ENCODE measurements at places on chromosomes 2 and 18.

DNA sequence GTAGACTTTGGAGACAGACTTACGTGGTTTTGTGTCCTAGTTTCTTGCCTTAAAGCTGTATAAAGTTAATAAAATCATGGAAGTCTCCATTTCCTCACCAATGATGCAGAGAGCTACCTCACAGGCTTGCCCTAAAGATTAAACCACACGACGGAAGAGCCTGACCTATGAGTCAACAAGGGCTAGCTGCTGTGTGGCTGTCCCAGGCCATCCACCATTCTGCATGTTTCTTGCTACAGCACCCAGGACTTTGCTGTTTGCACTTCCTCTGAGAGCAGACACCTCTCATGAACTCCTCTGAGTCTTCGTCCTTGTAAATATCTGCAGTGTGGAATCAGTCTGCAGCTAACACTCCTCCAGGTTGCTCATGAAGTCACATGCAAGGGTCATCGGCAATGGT, 160.0 kb upstream of the TRIB2 start:
- DNase-seq = no peak

GRCh38 chr2:152093464-152093863, 5.4 kb downstream of the CACNB4 start:
- no peak for DNase-seq

DNA sequence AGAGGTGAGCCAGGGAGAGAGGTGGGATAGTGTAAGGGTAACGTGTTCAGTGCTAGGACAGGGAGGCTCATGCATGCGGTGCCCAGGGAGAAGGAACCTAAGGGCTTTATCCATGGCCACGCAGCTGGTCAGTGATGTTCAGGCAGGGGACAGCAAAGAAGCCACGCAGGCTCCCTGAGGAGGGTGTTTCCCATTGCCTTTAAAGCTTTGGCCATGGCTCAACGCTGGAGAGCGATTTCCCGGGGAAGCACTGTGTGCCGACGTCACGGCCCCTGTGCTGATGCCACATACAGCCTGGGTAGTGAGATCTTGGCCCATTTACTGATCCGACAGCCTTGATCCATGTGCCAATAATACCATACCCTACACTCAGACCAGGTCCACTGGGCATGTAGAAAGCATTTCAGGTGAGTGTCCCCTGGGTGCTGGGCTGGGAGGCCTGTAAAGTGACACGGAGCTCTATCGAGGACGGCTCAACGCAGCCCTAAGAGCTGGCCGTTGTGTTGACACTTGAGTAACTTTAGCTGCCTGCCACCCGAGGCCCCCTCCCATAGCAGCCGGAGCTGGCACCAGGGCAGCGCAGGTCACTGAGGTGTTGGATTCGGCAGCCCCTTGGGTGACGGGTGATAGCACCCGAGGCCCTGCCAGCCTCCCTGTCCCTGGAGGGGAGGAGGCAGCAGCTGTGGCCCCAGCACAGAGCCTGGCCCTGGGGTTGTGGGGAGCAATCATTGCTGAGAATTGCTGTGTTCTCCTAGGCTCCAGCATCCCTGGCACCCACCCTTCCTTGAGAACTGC, 41.4 kb downstream of the PDIA6 start:
- no peak for DNase-seq

DNA sequence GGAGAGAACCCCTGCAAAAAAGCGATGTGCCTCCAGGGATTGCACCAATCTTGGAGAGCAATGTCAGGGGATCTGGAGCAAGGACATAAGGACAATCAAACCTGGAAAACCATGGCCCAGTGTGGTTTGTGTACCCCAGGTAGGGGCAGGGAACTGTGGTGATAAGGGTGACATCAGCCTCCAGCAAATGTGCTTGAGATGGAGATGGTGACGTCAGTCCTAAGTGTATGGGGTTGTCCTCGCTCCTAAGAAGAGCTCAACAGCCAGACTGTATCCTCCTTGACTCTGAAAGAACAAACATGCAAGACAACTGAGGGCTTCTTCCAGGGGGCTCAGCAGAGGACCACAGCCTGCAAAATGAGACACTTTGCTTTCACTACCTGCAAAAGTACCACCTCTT, 71.4 kb downstream of the FTCDNL1 start:
- no peak for DNase-seq

GRCh38 chr2:215982465-215982875, 30.9 kb downstream of the MREG start:
- DNase-seq = peak; percentile 21

GRCh38 chr2:53820048-53820447, 33.2 kb downstream of the ERLEC1 start:
- DNase-seq = no peak

DNA sequence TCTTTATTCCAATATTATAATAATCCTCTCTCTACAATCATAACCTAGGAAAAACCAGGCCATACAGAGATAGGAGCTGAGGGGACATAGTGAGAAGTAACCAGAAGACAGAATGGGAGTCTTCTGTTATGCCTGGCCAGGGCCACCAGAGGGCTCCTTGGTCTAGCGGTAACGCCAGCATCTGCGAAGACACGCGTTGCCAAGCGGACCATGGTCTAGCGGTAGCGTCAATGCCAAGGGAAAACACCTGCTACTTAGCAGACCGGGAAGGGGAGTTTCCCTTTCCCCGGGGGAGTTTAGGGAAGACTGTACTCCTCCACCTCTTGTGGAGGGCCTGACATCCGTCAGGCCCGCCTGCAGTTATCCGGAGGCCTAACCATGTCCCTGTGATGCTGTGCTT, 36.6 kb downstream of the ARL6IP6 start:
- no peak for DNase-seq

DNA sequence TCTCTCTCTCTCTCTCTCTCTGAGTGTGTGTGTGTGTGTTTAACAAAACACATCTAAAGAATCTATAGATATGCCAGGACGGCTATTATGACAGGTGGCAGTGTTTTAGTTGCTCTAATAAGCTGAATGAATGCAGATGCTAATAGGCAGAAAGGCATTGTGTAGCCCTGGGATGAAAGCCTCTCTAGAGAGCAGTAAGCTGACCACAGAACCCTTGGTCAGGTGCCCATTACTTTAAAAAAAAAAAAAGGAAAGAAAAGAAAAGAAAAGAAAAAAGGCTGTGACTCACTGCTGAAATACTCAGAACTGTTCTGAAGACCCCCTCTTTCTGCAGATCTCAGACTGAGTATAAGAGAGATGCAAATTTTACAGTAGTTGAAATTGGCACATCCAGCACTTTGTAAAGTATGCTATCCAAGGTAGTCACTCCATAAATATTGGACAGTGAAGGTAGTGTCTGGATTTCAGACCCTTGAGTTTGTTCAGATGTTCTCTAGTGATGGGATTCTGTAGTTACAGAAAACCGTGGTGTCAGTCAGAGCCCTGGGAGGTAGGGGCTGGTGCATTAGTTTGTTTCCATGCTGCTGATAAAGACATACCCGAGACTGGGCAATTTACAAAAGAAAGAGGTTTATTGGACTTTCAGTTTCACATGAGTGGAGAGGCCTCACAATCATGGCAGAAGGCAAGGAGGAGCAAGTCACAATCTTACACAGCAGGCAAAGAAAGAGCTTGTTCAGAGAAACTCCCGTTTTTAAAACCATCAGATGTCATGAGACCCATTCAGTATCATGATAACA, 30.9 kb downstream of the OSBPL6 start:
- no peak for DNase-seq

- no peak for DNase-seq
Measured at GRCh38 chr2:144382849-144383248, 137.1 kb downstream of the ZEB2 start.

- no peak for DNase-seq
Measured at GRCh38 chr2:62014102-62014501, 108.6 kb downstream of the COMMD1 start.

- DNase-seq = no peak
Measured at GRCh38 chr2:211957799-211958198, 580.8 kb downstream of the ERBB4 start.

DNA sequence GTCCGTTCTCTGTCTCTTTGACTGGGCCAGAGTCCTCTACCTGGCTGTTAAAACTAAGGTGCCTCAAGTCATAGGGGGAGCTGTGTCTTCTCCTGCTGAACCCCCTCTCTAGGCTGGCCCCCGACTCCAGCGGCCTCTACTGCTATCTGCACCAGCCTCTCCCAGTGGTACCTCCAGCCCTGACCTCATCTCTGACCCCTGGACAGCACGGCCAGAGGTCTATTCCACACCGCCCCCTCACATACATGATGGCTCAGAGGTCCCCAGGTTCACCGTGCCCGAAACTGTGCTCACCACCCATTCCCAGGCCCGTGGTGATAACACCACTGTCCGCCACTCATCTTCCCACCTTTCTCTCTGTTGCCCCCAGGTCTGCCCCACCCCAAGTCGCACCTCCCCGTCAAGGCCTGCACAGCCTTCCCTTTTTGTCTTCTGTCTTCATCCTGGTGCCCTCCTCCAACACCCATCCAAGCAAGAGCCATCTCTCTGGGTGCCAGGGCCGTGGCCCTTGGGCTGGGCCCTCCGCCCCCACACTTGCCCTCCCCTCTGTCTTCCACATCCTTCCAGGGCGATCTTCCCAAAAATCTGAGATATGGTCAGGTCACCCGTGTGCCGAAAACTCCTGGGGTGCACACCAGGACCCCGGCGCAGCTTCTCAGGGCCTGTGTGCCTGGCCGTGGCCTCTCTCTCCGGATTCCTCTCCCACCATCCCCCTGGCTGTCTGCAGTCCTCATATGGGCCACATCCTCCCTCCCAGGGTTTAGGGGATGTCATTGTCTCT, 134.4 kb upstream of the ID2 start:
- no peak for DNase-seq

DNA sequence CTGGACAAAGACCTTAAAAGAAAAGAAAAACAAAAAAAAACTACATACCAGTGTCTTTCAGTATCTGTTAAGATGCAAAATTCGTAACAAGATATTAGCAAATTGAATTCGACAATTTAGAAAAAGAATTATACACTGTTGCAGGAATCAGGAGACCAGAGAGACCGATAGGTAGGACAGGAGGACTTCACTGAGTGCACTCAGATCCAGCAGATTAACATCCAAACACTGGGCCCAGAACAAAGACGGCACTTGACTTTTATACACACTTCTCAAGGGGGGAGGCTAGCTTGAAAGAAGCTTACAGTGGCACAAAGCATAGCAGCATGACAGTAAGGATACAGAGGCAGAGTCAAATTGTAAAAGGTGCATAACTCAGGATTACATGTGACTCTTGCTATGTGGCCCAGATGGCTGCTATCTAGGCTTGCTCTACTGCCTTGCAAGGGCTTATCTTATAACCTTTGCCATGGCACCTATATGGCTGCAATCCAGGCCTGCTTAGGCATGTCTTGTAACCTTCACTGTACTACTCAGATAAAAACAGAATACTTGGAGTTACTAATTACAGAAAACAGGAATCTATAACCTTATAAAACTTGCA, 507.3 kb upstream of the LRRTM4 start:
- DNase-seq = no peak

DNA sequence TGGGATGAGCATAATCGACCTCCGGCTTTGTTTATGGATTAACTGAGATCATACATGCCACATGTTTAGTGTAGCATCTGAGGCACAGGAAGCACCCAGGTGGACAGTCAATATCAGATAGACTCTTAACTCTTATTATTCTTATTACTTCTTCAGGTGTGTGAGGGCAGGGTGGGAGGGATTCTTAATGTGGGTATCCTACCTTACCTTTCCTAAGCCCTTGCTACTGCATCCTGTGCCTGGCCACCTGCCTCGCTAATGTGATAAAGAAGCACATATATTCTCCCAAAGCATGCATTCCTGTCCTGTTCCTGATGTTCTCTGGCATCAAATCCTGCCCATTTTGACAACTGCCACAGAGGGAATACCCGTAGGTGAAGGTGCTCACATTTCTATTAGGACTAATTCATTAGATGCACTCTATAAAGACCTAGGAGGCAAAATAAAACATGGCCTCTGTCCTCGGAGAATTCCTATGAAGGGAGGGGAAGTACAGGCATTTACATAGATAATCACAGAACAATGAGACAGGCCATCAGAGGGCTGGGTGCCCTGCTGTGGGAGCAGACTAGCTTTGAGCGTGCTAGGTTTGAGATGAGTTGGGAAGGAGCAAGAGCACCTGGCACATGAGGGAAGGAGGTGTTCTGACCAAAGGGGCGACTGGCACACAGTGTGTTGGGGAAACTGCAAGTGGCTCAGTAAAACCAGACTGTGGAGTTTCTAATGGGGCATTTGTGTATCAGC, 19.5 kb upstream of the CELF4 start:
- no peak for DNase-seq

GRCh38 chr2:11013196-11013595, 101.5 kb downstream of the KCNF1 start:
- no peak for DNase-seq

DNA sequence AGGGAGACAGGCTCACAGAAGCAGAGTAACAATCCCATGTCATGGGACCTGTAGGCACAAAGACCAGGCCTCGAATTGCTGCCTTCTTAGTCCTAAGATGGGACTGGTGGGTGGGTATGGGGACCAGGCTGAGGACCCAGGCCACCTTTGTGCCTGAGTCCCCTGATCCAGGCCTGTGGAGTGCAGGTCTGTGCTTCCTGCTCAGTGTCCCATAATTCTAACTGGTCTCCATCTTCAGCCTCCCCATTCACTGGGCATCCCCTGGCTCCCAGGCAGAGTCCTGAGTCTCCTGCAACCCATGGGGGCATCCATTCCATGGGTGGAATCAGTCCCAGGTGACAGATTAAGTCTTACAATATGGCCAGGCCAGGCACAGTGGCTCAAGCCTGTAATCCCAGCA, 83.9 kb downstream of the SMAD7 start:
- DNase-seq = no peak

GRCh38 chr2:55839182-55839819, 84.3 kb downstream of the EFEMP1 start:
- DNase-seq = no peak

- DNase-seq = no peak
Measured at GRCh38 chr2:100857341-100857740, 37.4 kb downstream of the NPAS2 start.

GRCh38 chr18:39571511-39571910, 2005.9 kb upstream of the CELF4 start:
- DNase-seq = no peak

GRCh38 chr2:160251569-160251968, 51.5 kb upstream of the ITGB6 start:
- no peak for DNase-seq

DNA sequence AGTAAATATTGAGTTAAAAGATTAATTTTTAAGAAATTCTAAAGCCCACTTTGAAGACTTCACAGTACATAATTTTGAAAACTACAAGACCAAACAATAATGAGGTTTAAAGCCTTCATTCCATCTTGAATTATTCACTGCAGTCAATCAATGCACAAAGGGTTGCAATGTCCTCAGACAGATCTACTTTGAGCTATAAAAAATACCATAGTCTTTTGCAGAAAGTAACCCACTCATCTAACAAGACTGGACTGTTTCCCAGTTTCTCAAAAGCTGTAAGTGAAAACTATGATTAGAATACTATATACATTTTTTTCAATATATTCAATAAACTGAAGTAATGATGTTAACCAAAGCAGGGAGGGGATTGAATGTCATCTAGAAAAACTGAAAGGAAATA, 10.2 kb upstream of the RBM43 start:
- DNase-seq = no peak

All from stimulated activated CD8-positive, alpha-beta memory T cell treated with anti-CD3 and anti-CD28 coated beads, Interleukin-15, amount 100 ng/mL, for 48 hours (primary cell).